ENCODE measurements at places on chromosomes 6 and 20. TPM values are rescaled to one million over a fixed set of nuclear protein-coding genes. Genes with fewer than 3 reads are reported as not detected.

DNA sequence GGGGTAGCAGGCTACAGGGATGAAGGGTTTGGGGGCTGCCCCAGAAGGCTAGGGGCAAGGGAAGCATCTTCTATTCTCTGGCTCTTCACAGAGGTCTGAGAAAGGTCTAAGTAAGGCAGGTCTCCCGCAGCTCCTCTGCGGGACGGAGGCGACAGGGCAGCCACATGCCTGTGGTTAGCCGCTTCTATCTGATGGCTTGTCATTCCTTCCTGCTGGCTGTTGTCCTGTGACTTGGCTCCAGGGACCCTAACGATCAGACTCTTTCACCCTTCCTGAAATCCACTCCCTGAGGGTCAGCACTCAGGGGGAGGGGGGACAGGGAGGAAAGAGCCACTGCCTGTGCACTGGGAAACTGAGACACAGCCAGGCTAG is 673 bp downstream of the CST7 start:
- no peaks in the 10 kb centered on the region for H3K36me3 ChIP-seq
- no peaks in the 10 kb centered on the region for H3K4me1 ChIP-seq
- H3K27me3 ChIP-seq: no peaks in the 10 kb centered on the region

The WFDC11 gene
- not detected for total RNA-seq

GRCh38 chr20:8220716-8221115 is 88.7 kb downstream of the PLCB1 start:
- no peaks in the 10 kb centered on the region for H3K36me3 ChIP-seq
- H3K4me1 ChIP-seq: no peaks in the 10 kb centered on the region
- no peak for DNase-seq
- no peaks in the 10 kb centered on the region for H3K27me3 ChIP-seq
- no peak overlapping the region for H3K4me3 ChIP-seq
- H3K27ac ChIP-seq: no peak overlapping the region

GRCh38 chr6:119978274-119978889 is 628.8 kb upstream of the MAN1A1 start:
- no peaks in the 10 kb centered on the region for H3K36me3 ChIP-seq
- no peak overlapping the region for H3K4me3 ChIP-seq
- peak; percentile 22 for DNase-seq

The HLA-DRB1 gene
- 94.8 TPM for total RNA-seq

DNA sequence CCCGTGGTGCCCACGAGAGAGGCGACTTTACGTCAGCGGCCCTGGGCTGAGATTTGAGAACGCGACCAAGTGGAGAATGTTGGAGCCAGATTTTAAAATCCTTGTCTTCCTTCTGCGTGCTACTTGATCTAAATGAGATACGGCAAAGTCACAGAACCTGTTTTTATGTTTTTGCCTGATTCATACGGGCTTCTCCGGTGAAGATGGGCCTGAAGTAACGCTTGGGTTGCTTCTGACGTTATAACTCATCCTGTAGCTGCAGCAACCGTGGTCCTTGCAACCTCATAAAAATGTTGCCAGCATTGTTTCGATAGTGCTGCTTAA is 462 bp upstream of the SLC35B3 start:
- H3K4me3 ChIP-seq: peak overlapping the region; percentile 62
- no peaks in the 10 kb centered on the region for H3K36me3 ChIP-seq
- H3K27me3 ChIP-seq: no peaks in the 10 kb centered on the region
- peak overlapping the region; percentile 92 for H3K27ac ChIP-seq

The ENPP3 gene
- total RNA-seq: 1.5 TPM

The ZNF311 gene
- total RNA-seq: 3.7 TPM

- DNase-seq: no peak
- no peaks in the 10 kb centered on the region for H3K27me3 ChIP-seq
- peak overlapping the region; percentile 95 for H3K27ac ChIP-seq
- no peaks in the 10 kb centered on the region for H3K36me3 ChIP-seq
- H3K4me1 ChIP-seq: no peaks in the 10 kb centered on the region
- H3K4me3 ChIP-seq: no peak overlapping the region
Observed at GRCh38 chr6:26057899-26058298, 29.3 kb upstream of the HFE start.

The PARD6B gene
- total RNA-seq: 2.4 TPM

DNA sequence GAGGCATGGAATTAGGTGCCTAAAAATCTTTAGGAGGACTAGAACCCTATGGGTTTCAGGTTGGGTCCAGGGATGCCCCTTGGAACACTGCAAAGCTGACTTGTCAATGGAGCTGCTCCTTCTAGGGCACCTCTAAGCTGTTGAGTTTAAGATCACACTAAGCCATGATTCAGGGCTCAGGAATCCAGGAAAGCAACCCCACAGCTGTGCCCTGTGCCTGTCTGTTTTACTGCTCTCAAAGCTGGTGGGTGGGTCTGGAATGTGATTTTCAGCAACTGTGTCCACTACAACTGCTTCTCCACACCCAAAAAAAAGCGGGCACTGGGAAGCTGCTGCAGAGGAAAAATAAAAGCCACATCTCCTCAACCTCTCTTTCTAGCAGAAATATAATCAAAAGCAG is 310.4 kb upstream of the MOCS1 start:
- H3K36me3 ChIP-seq: no peaks in the 10 kb centered on the region
- no peaks in the 10 kb centered on the region for H3K27me3 ChIP-seq
- DNase-seq: no peak
- H3K4me3 ChIP-seq: no peak overlapping the region
- H3K27ac ChIP-seq: no peak overlapping the region
- H3K4me1 ChIP-seq: no peaks in the 10 kb centered on the region

The TAAR9 gene
- total RNA-seq: not detected

The MATN4 gene
- total RNA-seq: not detected

The BMP2 gene
- total RNA-seq: 9.6 TPM

The LY6G6F gene
- not detected for total RNA-seq

The CLPSL1 gene
- total RNA-seq: not detected

DNA sequence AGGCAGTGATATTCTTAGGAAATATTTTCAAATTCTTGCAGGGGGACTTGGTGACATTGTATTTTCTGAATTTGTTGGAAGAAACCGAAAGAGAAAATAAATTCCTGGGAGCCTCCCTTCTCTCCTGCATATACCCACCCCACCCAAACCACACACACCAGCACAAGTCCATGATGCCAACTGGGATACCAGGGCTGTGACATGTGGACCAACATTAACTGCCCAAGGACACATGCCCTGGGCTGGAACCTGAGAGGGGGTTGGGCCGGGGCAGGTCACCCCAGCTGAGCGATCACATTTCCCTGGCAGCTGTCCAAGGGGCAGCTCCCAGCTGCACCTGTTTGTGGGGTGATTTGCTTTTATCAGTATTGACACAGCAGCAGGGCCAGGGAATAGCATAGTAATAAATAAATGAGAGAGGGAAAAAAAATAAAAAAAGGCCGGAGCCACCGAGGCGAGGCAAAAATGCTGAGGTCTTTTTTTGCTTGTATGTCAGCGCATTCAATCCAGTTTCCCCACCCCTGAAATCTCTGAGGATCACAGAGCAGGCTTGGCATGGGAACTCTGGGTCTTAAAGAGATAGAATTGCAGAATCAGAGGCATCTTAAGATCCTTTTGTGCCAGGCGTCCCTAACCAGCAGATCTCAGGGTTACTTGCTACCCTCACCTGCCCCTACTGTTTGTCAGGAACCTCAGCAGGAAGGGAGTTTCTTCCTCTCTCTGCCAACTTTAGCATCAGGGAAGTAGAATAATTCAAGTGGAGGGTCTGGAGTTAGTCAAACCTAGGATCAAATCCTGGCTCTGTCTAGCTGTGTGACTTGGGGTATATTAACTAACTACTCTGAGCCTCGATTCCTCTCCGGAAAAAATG is 66.5 kb upstream of the PIM1 start:
- H3K27ac ChIP-seq: peak overlapping the region; percentile 85
- no peaks in the 10 kb centered on the region for H3K36me3 ChIP-seq
- peaks cover 21% of the 10 kb centered on the region for H3K4me1 ChIP-seq
- DNase-seq: peak; percentile 38
- peak overlapping the region; percentile 57 for H3K4me3 ChIP-seq

DNA sequence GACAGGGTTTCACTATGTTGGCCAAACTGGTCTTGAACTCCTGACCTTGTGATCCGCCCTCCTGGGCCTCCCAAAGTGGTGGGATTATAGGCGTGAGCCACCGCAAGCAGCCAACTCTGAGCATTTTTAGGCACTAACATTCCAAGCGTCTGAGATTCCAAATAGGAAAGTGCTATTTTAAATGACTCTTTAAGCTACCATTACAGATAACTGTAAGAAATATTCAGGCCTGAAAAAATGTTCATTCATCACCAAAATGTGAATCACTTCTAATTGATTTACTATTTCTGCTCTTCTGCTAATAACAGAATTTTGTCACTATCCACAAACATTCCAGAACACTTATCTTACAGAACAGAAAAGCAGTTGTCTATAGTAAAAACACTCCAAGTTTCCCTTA is 106.5 kb downstream of the BACH2 start:
- peaks cover 10% of the 10 kb centered on the region for H3K4me1 ChIP-seq
- no peaks in the 10 kb centered on the region for H3K36me3 ChIP-seq
- no peak for DNase-seq
- no peak overlapping the region for H3K27ac ChIP-seq
- no peaks in the 10 kb centered on the region for H3K27me3 ChIP-seq

GRCh38 chr20:14992961-14993360 is 655.5 kb upstream of the FLRT3 start:
- peaks cover 4% of the 10 kb centered on the region for H3K4me1 ChIP-seq
- no peak overlapping the region for H3K27ac ChIP-seq
- DNase-seq: no peak
- H3K4me3 ChIP-seq: no peak overlapping the region

DNA sequence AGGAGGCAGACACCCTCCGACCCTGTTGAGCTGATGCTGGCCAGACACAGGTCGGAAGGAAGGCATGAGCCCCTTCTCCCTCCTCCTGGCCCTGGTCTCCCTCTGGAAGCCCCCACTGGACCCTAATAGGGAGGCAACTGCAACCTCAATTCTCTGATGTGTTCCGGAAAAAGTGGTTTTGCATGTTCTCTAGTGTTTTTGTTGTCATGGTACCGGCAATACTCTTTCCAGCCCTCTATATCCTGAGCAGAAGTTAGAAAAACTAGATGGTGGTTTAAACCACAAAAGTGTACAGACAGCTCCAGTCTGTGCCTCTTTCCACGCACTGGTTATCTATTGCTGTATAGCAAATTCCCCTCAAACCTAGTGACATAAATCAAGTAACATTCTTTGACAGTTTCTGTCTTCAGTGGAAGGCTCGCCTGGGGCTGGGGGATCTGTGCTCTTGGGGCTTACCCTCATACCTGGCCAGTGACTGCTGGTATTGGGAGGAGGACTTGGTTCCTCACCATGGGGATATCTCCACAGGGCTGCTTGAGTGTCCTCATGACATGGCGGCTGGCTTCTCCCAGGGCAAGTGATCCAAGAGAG is 37.0 kb downstream of the SYTL3 start:
- no peak for DNase-seq
- no peak overlapping the region for H3K4me3 ChIP-seq
- H3K27me3 ChIP-seq: no peaks in the 10 kb centered on the region

GRCh38 chr6:73329201-73329600 is 24.9 kb downstream of the DPPA5 start:
- no peaks in the 10 kb centered on the region for H3K36me3 ChIP-seq
- H3K27ac ChIP-seq: no peak overlapping the region
- no peak for DNase-seq
- H3K4me3 ChIP-seq: no peak overlapping the region
- no peaks in the 10 kb centered on the region for H3K4me1 ChIP-seq
- H3K27me3 ChIP-seq: no peaks in the 10 kb centered on the region

GRCh38 chr6:14058735-14059134 is 58.8 kb upstream of the CD83 start:
- no peaks in the 10 kb centered on the region for H3K27me3 ChIP-seq
- DNase-seq: no peak
- H3K27ac ChIP-seq: no peak overlapping the region
- no peak overlapping the region for H3K4me3 ChIP-seq

- no peak for DNase-seq
- H3K36me3 ChIP-seq: no peaks in the 10 kb centered on the region
- no peak overlapping the region for H3K4me3 ChIP-seq
- no peaks in the 10 kb centered on the region for H3K27me3 ChIP-seq
- H3K4me1 ChIP-seq: no peaks in the 10 kb centered on the region
Observed at GRCh38 chr6:90286884-90287488, 9.7 kb downstream of the BACH2 start.

DNA sequence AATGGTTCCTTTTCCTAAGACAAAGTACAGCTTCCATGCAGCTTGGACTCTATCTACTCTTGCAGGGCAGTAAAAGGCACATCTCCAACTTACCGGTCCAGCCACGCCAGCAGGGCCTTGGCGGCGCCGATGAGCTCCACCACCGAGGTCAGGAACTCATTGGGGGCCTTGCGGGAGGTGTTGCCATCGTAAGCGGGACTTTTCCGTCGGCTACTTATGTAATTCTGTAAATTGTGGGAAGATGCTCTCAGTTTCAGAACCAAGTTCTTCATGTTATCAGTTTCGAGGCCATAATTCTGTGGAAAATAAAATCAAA is 68.5 kb downstream of the CNKSR3 start:
- H3K27me3 ChIP-seq: no peaks in the 10 kb centered on the region
- no peak for DNase-seq
- H3K4me1 ChIP-seq: peaks cover 9% of the 10 kb centered on the region

- H3K27me3 ChIP-seq: no peaks in the 10 kb centered on the region
- no peaks in the 10 kb centered on the region for H3K36me3 ChIP-seq
- H3K4me3 ChIP-seq: no peak overlapping the region
- no peak for DNase-seq
- H3K4me1 ChIP-seq: no peaks in the 10 kb centered on the region
- H3K27ac ChIP-seq: no peak overlapping the region
Observed at GRCh38 chr6:13538084-13538483, 36.3 kb upstream of the SIRT5 start.

- H3K36me3 ChIP-seq: no peaks in the 10 kb centered on the region
- H3K27ac ChIP-seq: no peak overlapping the region
- H3K4me3 ChIP-seq: peak overlapping the region; percentile 32
- no peaks in the 10 kb centered on the region for H3K27me3 ChIP-seq
Observed at GRCh38 chr20:62551407-62552323, 75.9 kb upstream of the GATA5 start.

GRCh38 chr20:43191946-43192863 is 2.5 kb upstream of the PTPRT start:
- H3K27me3 ChIP-seq: peaks cover 41% of the 10 kb centered on the region
- DNase-seq: no peak
- no peak overlapping the region for H3K4me3 ChIP-seq

GRCh38 chr6:97978855-97979271 is 695.8 kb upstream of the MMS22L start:
- H3K36me3 ChIP-seq: no peaks in the 10 kb centered on the region
- no peak for DNase-seq
- no peak overlapping the region for H3K4me3 ChIP-seq
- H3K4me1 ChIP-seq: no peaks in the 10 kb centered on the region

GRCh38 chr20:46365487-46366220 is 40.8 kb downstream of the ELMO2 start:
- no peaks in the 10 kb centered on the region for H3K27me3 ChIP-seq
- peak overlapping the region; percentile 100 for H3K27ac ChIP-seq
- H3K4me1 ChIP-seq: no peaks in the 10 kb centered on the region
- no peak for DNase-seq
- H3K4me3 ChIP-seq: no peak overlapping the region
- peaks cover 55% of the 10 kb centered on the region for H3K36me3 ChIP-seq
